ENCODE measurements at places on chromosomes 7 and 10. TPM values are rescaled to one million over a fixed set of nuclear protein-coding genes. Genes with fewer than 3 reads are reported as not detected.

The PRKCQ gene
- 6.3 TPM for total RNA-seq

DNA sequence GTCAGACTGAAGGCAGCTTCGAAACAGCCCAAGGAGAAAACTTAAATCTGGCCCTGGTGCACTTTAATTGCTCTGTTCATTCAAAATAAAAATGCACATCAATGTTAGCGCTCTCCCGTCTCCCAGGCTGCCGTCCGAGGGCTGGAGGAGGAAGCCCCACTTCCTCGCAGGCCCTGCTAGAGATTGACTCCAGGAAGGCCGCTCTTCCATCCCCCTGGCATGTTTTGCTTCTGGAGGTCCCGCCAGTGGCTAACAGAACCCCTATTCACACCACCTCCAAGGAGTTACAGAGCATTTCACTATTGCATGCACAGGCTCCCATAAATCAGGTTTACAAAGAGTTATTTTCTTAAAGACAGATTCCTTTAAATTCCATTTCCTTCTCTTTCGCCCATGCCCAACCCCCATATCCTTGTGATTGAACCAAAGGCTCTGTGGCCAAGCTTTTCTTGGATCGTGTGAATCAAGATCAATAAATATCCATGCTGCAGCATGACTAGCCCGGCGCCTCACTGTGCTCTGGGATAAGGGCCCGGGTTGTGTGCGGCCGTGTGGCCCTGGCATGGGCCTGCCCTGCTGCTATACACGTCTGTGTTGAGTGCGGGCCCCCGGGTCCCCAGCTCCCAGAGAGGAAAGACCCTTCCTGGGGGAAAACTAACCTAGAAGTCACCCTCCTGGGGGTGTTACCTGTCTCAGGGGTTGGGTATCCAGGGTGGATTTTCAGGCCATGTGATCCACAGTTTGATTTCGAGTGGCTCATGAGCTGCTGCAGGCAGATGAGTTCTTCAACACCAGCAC lies 118.7 kb upstream of the GDF10 start:
- no peak for DNase-seq

DNA sequence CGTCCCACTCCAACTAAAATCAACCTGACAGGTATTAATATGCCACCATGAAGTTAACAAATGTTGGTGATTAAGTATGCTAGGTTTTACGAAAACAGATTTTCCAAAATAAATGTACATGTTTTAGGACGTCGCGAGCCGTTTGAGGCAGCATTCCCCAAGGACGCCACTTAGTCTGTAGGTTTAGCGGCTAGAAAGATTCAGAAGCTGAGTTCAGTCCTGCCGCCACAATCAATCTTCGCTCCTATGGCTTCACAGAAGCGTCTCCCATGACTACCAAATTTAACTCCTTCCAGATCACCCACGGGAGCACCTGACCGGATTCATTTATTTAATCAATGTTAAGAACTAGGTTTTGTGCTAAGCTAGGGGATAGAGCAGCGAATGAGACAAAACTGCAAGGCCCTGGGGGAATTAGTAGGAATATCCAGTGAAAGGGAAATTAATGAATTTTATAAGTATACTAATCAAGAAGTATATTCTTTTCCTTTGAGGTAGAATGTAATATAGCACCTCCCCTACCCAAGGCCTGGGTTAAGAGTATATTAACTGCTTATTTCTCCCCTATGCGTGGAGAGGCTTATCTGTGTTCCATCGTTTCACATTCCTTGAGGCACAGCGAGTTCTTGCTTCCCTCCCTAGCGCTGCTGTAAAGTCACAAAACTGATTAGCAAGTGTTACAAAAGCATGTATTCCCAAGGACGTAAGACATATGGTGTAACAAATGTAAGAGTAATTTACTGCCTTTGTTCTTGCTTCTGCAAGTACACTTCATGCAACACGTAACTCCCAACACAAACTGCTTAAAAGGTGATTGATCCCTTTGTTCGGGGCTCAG lies 994 bp upstream of the CYP51A1 start:
- no peak for DNase-seq

GRCh38 chr7:106723398-106723797 lies 62.4 kb upstream of the CCDC71L start:
- DNase-seq = no peak

GRCh38 chr7:16412274-16413254 lies 8.8 kb downstream of the CRPPA start:
- DNase-seq = no peak
